CD8-positive, alpha-beta memory T cell (primary cell): ENCODE measurements at places on chromosomes 7 and 10.

- H3K4me3 ChIP-seq, result no peak overlapping the region
- H3K36me3 ChIP-seq, result no peaks in the 10 kb centered on the region
- no peak for DNase-seq
- H3K4me1 ChIP-seq, result no peaks in the 10 kb centered on the region
These were observed 1040.9 kb downstream of the GRM8 start for GRCh38 chr7:126211875-126212274.

DNA sequence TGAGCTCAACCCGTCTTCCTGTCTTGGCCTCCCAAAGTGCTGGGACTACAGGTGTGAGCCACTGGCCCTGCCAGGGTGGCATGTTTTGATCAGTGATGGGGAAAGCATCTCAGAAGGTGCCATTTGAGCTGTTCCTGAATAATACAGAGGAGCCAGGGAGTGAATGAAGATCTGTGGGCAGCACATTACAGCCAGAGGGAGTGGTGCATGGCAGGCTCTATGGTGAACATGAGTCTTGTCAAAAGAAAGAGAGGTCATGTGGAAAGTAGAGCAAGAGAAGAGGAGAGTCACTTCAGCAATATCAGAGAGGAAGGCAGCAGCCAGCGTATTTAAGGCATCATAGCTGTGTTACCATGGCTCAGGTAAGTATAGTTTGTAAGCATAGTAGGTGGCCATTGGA lies 275.7 kb upstream of the LRGUK start:
- no peaks in the 10 kb centered on the region for H3K27me3 ChIP-seq
- H3K4me1 ChIP-seq, result no peaks in the 10 kb centered on the region
- H3K36me3 ChIP-seq, result no peaks in the 10 kb centered on the region
- DNase-seq, result no peak
- H3K27ac ChIP-seq, result no peak overlapping the region

- DNase-seq, result no peak
- H3K36me3 ChIP-seq, result no peaks in the 10 kb centered on the region
- H3K4me1 ChIP-seq, result no peaks in the 10 kb centered on the region
These were observed 177.1 kb downstream of the CDK14 start for GRCh38 chr7:90773269-90773668.

DNA sequence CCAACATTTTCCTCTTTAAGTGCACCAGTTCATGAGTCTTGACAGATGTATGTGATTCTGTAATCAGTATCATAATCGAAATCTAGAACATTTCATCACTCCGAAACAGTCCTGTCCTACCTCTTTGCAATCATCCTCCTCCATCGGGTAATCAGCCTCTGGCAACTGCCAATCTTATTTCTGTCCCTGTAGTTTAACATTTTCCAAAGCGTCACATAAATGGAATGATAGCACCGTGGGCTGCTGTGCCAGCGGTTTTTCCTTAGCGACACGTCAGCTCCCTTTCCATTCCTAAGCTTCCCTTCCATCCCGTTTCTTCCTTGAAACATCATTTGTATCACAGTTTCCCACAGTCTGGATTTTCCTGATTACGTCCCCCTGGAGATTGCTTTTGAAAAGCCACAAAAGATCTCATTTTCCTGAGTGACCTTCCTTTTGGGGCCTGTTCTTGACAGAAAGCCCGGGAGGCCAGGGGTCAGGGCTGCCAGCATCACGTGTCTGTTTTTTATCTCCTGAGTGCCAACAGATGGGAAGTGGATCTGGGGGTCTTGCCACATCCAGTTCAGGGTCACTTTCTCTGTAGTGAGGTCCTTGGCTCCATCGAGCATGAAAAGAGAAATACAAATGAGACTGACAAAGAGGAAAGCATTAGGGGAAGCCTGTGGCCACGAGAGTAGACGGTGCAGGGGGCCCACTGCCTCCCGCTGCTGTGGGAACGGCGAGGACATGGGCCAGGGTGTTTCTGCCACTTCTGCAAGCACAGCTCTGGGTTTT lies 31.6 kb downstream of the TMEM120A start:
- no peak overlapping the region for H3K4me3 ChIP-seq
- no peaks in the 10 kb centered on the region for H3K4me1 ChIP-seq
- no peaks in the 10 kb centered on the region for H3K27me3 ChIP-seq
- DNase-seq, result no peak
- H3K27ac ChIP-seq, result no peak overlapping the region

DNA sequence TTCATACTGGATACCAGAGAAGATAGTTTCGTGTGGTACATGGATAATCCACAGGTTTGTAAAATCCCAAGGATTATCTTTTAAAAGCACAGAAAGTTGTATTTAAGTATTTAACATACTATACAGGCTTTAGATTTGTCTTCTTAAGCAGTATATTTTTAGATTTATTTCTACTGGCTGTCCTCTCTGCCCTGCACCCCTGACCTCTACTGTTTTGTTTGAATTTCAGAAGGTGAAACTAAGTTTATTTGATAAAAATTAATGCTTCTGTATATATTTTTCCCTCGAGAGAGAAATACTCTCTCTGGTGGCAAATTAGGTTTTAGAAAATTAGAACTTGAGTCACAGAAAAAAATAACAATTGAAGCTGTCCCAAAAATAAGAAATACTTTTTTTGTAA lies 18.8 kb downstream of the PLEKHA1 start:
- H3K4me1 ChIP-seq, result peaks cover 6% of the 10 kb centered on the region
- H3K4me3 ChIP-seq, result no peak overlapping the region
- no peaks in the 10 kb centered on the region for H3K27me3 ChIP-seq
- H3K36me3 ChIP-seq, result peaks cover 7% of the 10 kb centered on the region

- H3K27me3 ChIP-seq, result peaks cover 6% of the 10 kb centered on the region
- no peak overlapping the region for H3K4me3 ChIP-seq
- peaks cover 31% of the 10 kb centered on the region for H3K4me1 ChIP-seq
- DNase-seq, result no peak
- no peak overlapping the region for H3K27ac ChIP-seq
These were observed 619 bp upstream of the LMTK2 start for GRCh38 chr7:98105942-98106544.

GRCh38 chr10:22690614-22691431 lies 23.6 kb downstream of the PIP4K2A start:
- H3K27me3 ChIP-seq, result no peaks in the 10 kb centered on the region
- no peak overlapping the region for H3K27ac ChIP-seq

DNA sequence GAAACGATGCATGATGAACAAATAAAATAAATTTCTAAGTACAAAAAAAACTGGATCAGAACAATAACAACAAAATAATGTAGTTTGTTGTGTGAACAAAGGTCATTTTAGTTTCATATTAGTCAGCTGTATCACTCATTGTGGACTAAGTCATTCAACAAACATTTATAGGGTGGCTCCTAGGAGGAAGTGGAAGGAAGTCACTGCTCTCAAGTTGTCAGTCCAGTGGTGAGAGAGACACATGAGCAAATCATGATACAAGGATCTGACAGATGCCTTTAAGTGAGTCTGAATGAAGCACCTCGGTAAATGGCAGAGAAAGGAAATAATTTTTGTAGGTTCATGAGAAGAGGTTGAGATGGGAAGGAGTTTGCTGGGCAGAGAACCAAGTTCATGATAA lies 56.8 kb downstream of the EPDR1 start:
- DNase-seq, result no peak
- H3K27ac ChIP-seq, result no peak overlapping the region
- no peaks in the 10 kb centered on the region for H3K36me3 ChIP-seq
- H3K4me3 ChIP-seq, result no peak overlapping the region
- no peaks in the 10 kb centered on the region for H3K4me1 ChIP-seq
- no peaks in the 10 kb centered on the region for H3K27me3 ChIP-seq

GRCh38 chr10:104641187-104641936 lies at the start of gene SORCS3:
Gene SORCS3, plus strand, starts transcription at chr10:104641290.
- no peak within 1 kb of the TSS for H3K27ac ChIP-seq
- H3K27me3 ChIP-seq, result peaks cover 15% of the 10 kb centered on the region
- no peaks in the 10 kb centered on the region for H3K4me1 ChIP-seq
- no peaks in the 10 kb centered on the region for H3K36me3 ChIP-seq

GRCh38 chr10:5568984-5569383 lies 44.2 kb downstream of the CALML3 start:
- no peak overlapping the region for H3K4me3 ChIP-seq
- H3K4me1 ChIP-seq, result peaks cover 25% of the 10 kb centered on the region
- no peaks in the 10 kb centered on the region for H3K27me3 ChIP-seq
- peak; percentile 8 for DNase-seq

DNA sequence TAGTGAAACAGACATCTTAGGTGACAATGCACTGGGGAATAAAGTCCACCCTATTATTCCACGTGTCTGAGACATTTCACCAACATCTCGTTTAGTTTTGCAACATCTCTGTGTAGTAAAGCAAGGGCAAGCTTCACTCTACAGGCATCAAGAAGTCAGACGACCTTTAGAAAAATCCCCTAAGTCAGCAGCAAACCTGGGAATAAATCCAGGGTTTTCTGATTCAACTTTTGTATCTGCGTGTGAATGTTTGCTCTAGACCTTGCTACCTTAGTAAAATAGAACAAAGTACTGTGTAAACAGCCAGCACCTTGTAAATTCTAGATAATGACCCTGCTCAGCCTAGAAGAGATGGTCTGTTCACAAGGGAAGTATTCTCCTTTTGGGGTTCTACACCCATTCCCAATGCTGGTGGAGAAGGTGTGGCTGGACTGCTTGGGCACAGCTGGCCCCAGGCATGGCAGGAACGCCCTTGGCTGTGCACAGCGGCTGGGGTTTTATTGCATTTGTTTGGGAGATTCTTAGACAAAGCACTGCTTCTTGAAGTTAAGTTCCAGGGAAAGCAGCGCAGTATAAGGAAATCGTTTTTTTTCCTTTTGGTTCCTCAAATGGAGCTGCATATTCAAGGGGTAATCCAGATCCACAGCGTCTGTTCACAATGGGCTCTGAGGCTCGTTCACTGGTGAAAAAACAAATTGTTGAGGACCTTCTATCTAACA lies 38.3 kb upstream of the GALNTL5 start:
- H3K36me3 ChIP-seq, result no peaks in the 10 kb centered on the region
- no peak for DNase-seq
- no peak overlapping the region for H3K27ac ChIP-seq
- H3K4me3 ChIP-seq, result no peak overlapping the region

- no peaks in the 10 kb centered on the region for H3K27me3 ChIP-seq
- H3K4me1 ChIP-seq, result peaks cover 2% of the 10 kb centered on the region
- H3K27ac ChIP-seq, result no peak overlapping the region
- H3K4me3 ChIP-seq, result no peak overlapping the region
These were observed 482.6 kb downstream of the RPS24 start for GRCh38 chr10:78516236-78516635.

DNA sequence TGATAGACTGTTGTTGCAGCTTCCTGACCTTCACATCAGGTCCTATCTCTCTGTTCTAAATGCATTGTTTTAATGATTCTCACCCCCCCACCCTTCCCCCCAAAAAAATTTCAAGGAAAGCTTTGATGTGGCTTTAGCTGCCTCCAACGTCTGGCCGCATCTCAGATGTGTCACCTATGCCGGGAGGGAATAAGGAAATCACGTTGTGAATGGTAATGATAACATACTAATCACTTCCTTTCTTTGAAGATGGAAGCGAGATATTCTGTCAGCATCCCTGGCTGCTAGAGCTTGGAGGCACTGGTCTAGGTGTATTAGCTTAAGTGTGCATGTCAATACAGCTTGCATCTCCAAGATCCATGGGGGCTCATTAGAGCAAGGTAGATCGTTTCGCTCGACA lies 89.6 kb downstream of the VTI1A start:
- no peak for DNase-seq
- no peak overlapping the region for H3K27ac ChIP-seq
- H3K36me3 ChIP-seq, result no peaks in the 10 kb centered on the region
- H3K27me3 ChIP-seq, result no peaks in the 10 kb centered on the region

GRCh38 chr10:21171936-21172541 lies 274.9 kb upstream of the NEBL start:
- H3K4me1 ChIP-seq, result no peaks in the 10 kb centered on the region
- no peaks in the 10 kb centered on the region for H3K27me3 ChIP-seq
- H3K27ac ChIP-seq, result no peak overlapping the region
- H3K36me3 ChIP-seq, result no peaks in the 10 kb centered on the region
- no peak overlapping the region for H3K4me3 ChIP-seq

- H3K36me3 ChIP-seq, result no peaks in the 10 kb centered on the region
- H3K4me1 ChIP-seq, result peaks cover 9% of the 10 kb centered on the region
- peak overlapping the region; percentile 47 for H3K27ac ChIP-seq
- peaks cover 5% of the 10 kb centered on the region for H3K27me3 ChIP-seq
- DNase-seq, result peak; percentile 44
- H3K4me3 ChIP-seq, result peak overlapping the region; percentile 54
These were observed 789 bp downstream of the TCF7L2 start for GRCh38 chr10:112950714-112951358.

GRCh38 chr10:49324711-49325110 lies 25.7 kb downstream of the C10orf71 start:
- no peak overlapping the region for H3K4me3 ChIP-seq
- no peaks in the 10 kb centered on the region for H3K36me3 ChIP-seq
- no peak overlapping the region for H3K27ac ChIP-seq
- DNase-seq, result no peak

- no peaks in the 10 kb centered on the region for H3K4me1 ChIP-seq
- no peak overlapping the region for H3K27ac ChIP-seq
- no peaks in the 10 kb centered on the region for H3K27me3 ChIP-seq
- H3K4me3 ChIP-seq, result no peak overlapping the region
- DNase-seq, result no peak
These were observed 14.8 kb downstream of the PTPRE start for GRCh38 chr10:127921753-127922145.

DNA sequence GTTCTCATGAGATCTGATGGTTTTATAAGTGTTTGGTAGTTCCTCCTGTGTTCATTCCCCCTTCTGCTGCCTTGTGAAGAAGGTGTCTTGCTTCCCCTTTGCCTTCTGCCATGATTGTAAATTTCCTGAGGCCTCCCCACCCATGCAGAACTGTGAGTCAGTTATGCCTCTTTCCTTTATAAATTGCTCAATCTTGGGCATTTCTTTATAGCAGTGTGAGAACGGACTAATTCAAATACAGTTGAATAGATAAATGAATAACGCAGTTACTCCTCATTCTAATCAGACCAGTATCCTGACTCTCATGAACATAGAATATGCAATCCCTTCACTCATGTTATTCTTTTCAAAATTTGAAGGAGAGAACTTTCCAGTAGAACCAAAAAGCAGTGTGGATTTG lies 375.0 kb upstream of the FZD8 start:
- H3K27ac ChIP-seq, result no peak overlapping the region
- H3K36me3 ChIP-seq, result no peaks in the 10 kb centered on the region
- no peak overlapping the region for H3K4me3 ChIP-seq
- H3K4me1 ChIP-seq, result no peaks in the 10 kb centered on the region

GRCh38 chr10:124008681-124009080 lies 84.7 kb downstream of the CHST15 start:
- no peaks in the 10 kb centered on the region for H3K36me3 ChIP-seq
- no peak overlapping the region for H3K4me3 ChIP-seq
- no peaks in the 10 kb centered on the region for H3K27me3 ChIP-seq
- no peaks in the 10 kb centered on the region for H3K4me1 ChIP-seq
- DNase-seq, result no peak

DNA sequence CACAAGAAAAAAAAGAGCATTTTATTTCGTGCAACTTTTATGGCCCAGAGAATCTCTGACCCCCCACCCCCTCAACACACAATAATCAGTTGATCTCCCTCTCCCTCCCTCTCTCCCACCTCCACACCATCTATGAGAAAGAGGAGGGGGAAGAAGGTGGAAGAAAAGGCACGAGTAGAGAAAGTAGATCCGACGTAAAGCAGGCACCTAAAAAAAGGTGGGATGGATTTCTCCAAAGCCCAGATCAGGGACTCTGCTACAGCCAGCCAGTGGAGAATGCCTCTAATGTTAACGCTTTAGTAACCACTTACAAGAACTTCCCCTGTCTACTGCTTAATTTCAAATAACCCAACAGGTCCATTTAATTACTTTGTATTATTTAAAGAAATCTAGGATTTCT lies 24.4 kb downstream of the KMT2C start:
- no peak overlapping the region for H3K27ac ChIP-seq
- H3K4me1 ChIP-seq, result peaks cover 6% of the 10 kb centered on the region
- H3K27me3 ChIP-seq, result no peaks in the 10 kb centered on the region
- no peak overlapping the region for H3K4me3 ChIP-seq
- no peak for DNase-seq
